ENCODE measurements at places on chromosomes 3 and 15.

- no peak for DNase-seq
These were observed 35.8 kb downstream of the FSIP1 start for GRCh38 chr15:39746714-39747276.

- no peak for DNase-seq
These were observed 208.4 kb upstream of the CGNL1 start for GRCh38 chr15:57167821-57168395.

- DNase-seq, result no peak
These were observed 10.5 kb downstream of the NR2C2 start for GRCh38 chr3:14957925-14958324.

DNA sequence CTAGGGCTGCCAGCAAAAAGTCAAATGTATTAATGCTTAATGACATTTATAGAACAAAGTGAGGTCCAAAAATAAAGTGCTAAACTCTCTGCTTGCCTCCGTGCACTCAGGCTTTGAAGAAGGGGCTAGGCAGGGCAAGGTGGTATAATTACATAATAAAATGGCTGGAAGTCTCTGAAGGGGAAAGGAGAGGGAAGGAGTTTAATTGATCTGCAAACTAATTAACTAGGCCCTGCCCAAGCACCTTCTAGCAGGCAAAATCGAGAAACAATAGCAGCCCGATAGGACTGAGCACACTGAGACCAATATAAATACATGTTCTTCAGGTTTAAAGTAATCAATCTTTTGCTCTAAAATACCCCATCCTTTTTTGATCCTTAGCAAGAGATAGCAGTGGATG is 13.0 kb downstream of the DIS3L start:
- no peak for DNase-seq

DNA sequence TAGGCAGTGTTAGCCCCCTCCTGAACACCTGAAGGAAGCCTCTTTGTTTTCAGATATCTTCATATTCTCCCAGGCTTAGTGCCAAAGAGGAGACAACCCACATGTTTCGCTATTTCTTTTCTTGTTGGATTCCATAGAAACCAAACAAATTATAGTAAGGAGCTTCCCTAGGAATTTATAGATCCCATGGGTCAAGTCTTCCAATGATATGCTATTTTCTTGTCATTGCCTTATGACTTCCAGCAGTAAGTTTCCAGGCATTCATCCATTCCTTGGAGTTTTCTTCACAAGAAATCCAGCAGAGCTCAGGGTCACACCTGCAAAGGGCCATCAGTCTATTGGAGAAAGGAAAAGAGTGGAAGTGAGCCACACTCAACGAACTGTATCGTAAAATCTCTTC is 9.9 kb upstream of the KCNMB2 start:
- peak; percentile 35 for DNase-seq

- peak; percentile 54 for DNase-seq
These were observed 65.8 kb downstream of the PDE8A start for GRCh38 chr15:85047271-85047948.

- no peak for DNase-seq
These were observed 67.4 kb upstream of the MEX3B start for GRCh38 chr15:82113106-82113715.

DNA sequence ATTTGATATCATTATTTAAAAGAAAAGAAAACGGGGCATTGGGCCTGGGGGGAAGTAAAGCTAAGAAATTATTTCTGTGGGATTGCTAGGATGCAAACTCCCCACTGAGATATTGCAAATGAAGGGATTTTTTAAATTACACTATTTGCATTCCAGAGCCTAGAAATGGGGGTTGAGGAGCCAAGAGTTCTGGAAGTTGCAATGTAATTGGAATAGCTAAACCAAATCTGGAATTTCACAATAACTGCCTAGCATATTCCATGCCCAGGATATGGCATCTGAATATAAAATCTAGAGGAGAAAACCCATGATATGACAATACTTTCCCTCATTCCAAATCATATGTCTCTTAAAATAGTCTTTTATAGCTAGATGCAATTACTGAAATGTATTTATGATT is 93.0 kb downstream of the CADM2 start:
- DNase-seq, result no peak

DNA sequence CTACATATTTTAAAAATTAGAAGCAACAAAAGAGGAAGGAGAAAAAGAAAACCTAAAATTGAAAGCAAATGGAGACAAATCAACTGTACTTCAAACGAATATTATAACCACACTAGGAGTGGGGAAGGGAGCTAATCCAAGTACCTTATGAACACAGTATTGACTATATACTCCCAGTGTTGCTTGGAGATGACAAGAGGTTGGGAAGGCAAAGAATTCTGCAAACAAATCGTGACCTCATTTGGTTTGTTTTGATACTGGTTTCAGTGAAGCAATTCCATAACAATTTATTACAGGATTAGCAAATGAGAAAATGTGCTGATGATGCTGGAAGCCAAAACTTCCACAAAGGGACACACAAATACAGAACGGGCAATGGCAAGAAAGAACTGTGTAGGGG is 268.1 kb downstream of the ULK4 start:
- no peak for DNase-seq

DNA sequence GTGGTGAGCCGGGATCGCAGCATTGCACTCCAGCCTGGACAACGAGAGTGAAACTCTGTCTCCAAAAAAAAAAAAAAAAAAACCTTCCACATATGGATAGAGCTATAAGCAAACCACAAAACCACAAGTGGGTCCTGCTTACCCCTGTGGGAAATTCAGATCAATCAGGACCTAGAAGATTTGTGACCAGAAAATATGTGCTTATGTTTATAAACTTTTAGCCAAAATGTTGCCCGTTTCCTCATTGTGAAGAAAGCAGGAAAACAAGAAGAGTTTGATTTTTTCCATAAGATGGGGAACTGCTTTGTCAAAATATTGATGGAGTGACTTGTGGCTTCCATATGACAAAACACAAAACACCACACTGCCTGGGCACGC is 3.4 kb upstream of the SLC25A38 start:
- no peak for DNase-seq

DNA sequence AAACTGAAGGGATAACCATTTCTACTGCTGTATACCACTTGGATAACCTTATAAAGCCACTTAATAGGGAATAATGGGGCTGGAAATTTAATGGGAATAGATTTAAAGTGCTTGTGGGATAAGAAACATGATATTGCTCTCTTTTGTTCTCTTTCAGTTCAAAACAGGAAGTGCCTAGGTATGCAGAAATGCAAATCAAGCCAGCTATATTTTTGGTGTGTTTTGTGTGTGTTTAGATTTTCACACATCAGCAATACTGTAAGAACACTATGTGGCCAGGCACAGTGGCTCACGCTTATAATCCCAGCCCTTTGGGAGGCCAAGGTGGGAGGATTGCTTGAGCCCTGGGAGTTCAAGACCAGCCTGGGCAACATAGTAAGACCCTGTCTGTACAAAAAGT is 442.3 kb upstream of the TPRG1 start:
- DNase-seq, result no peak

GRCh38 chr3:28348265-28348628 is 274 bp upstream of the ZCWPW2 start:
- no peak for DNase-seq

DNA sequence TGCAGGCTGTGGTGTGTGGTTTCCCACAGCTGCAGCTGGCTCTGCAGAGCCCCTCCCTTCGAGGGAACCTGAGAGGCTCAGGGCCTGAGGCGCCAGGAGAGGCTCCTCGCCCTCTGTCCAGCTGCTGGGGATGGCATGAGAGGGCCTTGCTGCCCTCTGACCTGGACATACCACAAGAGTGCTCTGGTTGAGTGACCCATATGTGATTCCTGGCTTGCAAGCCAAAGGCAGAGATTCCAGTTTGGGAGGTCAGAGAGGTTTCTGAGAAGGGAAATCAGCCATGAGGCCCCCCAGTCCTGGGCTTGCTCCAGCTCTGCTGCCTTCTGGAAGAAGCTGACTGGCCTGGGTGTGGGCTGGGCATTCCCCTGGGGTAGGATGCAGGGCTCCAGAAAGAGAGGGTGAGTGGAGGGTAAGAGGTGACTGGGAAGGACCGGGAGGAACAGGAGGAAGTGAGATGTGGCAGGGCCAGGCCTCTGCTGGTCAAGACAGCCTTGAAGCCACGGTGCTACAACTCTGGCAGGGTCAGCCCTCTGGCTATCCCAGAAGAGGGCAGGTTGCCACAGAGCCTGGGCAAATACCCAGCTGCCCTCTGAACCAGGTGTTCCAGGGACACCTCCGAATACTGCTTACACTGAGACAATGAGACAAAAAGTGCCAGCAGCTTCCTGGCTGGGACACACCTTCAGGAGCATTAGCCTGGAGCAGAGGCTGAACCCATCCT is 16.0 kb upstream of the SRP14 start:
- no peak for DNase-seq

- DNase-seq, result no peak
These were observed 2.6 kb downstream of the NME9 start for GRCh38 chr3:138326866-138327595.

DNA sequence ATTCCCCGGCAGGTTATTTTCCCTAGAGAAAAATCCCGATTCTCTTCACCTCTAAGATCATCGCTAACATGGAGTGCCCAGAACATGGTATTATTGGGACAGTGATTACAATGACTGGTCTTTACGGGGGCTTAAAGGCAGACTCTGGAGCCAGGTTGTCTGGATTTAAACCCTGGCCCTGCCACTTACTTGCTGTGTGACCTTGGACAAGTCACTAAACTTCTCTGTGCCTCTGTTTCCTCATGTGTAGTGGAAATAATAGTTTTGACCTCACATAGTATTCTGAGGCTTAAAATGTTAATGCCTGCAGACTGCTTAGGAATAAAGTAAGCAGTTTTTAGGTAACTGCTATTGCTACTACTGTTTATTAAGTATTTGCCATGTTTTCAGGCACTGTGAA is 4.4 kb downstream of the PLA2G4D start:
- no peak for DNase-seq

DNA sequence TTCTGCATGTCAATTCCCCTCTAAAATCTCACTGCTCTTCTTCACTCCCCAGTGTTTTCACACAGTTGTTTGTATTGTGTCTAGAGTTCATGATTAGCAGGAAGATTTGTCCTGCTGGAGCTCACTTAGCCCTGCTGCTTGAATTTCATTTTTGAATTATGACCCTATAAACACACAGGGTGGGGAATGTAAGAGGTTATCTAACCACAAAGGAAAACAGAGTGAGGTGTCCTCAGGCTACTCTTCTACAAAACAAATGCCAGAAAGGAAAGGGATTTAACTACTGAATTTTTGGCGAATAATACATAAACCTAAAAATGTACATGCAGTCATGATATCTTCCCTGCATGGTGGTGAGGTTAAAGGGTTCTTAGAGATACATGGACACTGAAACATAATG is 215.1 kb upstream of the CNTN4 start:
- no peak for DNase-seq

- no peak for DNase-seq
These were observed 90.6 kb downstream of the MYO5A start for GRCh38 chr15:52438047-52438446.

DNA sequence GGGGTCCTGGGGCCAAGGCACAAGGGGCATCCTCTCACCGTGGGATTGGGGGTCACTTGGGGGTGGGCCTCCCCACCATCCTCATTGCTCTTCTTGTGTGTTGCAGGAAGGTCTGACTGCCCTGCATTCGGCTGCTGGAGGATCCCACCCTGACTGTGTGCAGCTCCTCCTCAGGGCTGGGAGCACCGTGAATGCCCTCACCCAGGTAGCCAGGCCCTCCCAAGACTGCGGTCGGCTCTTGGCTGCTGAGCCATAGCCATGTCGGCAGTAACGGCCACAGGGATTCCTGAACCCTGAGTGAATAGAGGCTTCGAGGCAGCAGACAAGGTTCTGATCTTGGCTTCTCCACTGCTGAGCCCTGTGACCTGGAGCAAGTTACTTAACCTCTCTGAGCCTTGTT is 19.7 kb downstream of the ANKDD1A start:
- DNase-seq, result no peak

GRCh38 chr15:99283717-99284116 is 32.4 kb downstream of the LRRC28 start:
- no peak for DNase-seq

DNA sequence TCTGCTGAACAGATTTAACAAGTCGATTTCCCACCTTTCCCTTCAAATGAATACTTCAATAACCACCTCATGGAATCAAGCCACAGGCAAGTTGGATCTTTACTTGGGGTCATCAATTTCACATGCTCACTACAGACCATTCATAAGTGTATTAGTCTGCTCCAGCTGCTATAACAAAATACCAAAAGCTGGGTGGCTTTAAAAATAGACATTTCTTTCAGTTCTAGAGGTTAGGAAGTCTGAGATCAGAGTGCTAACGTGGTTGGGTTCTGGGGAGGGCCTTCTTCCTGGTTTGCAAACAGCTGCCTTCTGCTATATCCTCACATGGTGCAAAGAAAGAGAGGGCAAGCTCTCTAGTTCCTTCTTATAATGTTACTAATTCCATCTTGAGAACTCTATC is 5.1 kb downstream of the GPR176 start:
- no peak for DNase-seq

DNA sequence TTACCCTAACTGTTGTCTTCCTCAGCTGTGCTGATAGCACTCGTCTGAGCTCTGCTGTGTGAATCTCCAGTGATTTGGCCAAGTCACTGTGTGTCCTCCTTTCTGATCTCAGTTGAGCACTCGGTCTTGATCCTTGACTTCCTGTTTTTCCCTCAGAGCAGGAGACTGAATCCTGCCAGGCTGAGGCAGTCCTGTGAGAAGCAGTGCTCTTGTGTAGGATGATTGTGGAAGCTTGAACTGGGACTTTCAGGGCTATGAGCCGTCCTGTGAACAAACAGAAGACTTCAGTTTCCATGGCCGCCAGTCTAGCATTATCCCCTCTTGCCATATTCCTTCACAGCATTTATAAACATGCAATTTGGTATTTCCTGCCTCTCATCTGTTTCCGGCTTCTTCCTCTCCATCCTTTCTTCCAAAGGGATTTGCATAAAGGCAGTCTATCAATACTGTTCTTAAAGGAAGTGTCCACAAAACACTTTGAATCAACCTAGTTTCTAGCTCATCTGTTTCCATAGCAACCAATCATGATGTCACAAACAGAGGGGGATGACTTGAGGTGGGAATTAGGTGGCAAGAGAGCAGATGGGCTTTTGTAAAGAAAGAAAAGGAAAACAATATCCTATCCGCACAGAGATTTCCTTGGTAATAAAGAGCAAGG is 237.2 kb downstream of the AGBL1 start:
- DNase-seq, result peak; percentile 26

DNA sequence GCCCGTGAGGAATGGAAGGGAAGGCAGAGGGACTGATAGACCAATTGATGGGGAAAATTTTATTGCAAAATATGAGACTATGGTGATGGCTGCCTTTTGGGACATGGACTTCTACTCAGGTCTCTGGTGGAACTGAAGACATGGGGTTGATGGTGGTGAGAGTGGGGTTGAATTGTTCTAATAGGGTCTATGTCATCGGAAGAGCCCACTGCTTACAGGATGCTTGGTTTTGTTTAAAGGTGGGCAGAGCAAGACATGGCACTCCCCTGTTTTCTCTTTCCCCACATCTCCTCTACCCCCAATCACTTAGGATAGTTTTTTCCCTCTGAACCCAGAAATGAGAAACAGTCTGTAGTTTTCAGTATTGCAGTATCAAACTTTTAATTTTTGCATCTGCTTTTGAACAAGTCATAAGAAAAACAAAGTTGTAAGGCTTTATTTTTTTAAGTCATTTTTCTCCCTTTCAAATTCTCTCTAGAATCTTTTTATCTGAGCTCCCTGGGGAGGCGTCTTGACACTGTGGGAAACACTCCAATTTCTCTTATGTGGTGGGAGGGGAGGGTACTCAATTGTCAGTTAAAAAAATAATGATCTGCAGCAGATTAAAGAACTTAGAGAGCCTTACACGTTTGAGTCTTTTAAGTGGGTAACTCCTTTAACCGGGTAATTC is 276.2 kb upstream of the TBC1D5 start:
- no peak for DNase-seq

Measured in right hindlimb (tissue), 1 donor.